Progenitor cell of endocrine pancreas (in vitro differentiated cells): ENCODE measurements at places on chromosomes 1 and 21. TPM values are rescaled to one million over a fixed set of nuclear protein-coding genes. Genes with fewer than 3 reads are reported as not detected.

GRCh38 chr1:11067716-11068599, 8.1 kb upstream of the SRM start:
- H3K27me3 ChIP-seq = no peaks in the 10 kb centered on the region
- H3K36me3 ChIP-seq = peaks cover 39% of the 10 kb centered on the region
- no peak overlapping the region for H3K27ac ChIP-seq
- DNase-seq = no peak

The DPH2 gene
- total RNA-seq = 24.9 and 25.4 TPM in 2 replicates

GRCh38 chr1:246608616-246609376, 42.5 kb downstream of the CNST start:
- H3K4me3 ChIP-seq = no peak overlapping the region
- H3K4me1 ChIP-seq = peaks cover 6% of the 10 kb centered on the region
- no peak for DNase-seq
- H3K27me3 ChIP-seq = no peaks in the 10 kb centered on the region
- peak overlapping the region; percentile 77 for H3K27ac ChIP-seq

- no peak overlapping the region for H3K27ac ChIP-seq
- DNase-seq = no peak
- no peaks in the 10 kb centered on the region for H3K4me1 ChIP-seq
- H3K36me3 ChIP-seq = no peaks in the 10 kb centered on the region
These were observed 180.0 kb downstream of the TNR start for GRCh38 chr1:175563236-175563895.

GRCh38 chr1:114328361-114328904, 174.8 kb upstream of the SYT6 start:
- no peak overlapping the region for H3K4me3 ChIP-seq
- no peak for DNase-seq
- no peaks in the 10 kb centered on the region for H3K36me3 ChIP-seq
- no peaks in the 10 kb centered on the region for H3K4me1 ChIP-seq
- no peak overlapping the region for H3K27ac ChIP-seq
- H3K27me3 ChIP-seq = peaks cover 3% of the 10 kb centered on the region

- no peak for DNase-seq
- peak overlapping the region; percentile 6 for H3K27ac ChIP-seq
- peaks cover 6% of the 10 kb centered on the region for H3K36me3 ChIP-seq
- peaks cover 22% of the 10 kb centered on the region for H3K4me1 ChIP-seq
These were observed 115.3 kb downstream of the NTPCR start for GRCh38 chr1:233065685-233066084.

The ACTN2 gene
- 0.10 TPM in 1 of 2 replicates, not detected in the other for total RNA-seq

- peaks cover 8% of the 10 kb centered on the region for H3K4me1 ChIP-seq
- H3K36me3 ChIP-seq = no peaks in the 10 kb centered on the region
- no peaks in the 10 kb centered on the region for H3K27me3 ChIP-seq
- no peak overlapping the region for H3K27ac ChIP-seq
- no peak for DNase-seq
These were observed 159.0 kb upstream of the ZNHIT6 start for GRCh38 chr1:85867189-85867588.

The PM20D1 gene
- not detected in 2 replicates for total RNA-seq

GRCh38 chr1:166169182-166169581, 2.4 kb upstream of the FAM78B start:
- no peak overlapping the region for H3K4me3 ChIP-seq
- H3K36me3 ChIP-seq = no peaks in the 10 kb centered on the region
- H3K27ac ChIP-seq = no peak overlapping the region
- no peak for DNase-seq
- peaks cover 50% of the 10 kb centered on the region for H3K27me3 ChIP-seq
- H3K4me1 ChIP-seq = peaks cover 13% of the 10 kb centered on the region

- no peaks in the 10 kb centered on the region for H3K4me1 ChIP-seq
- DNase-seq = no peak
- H3K27me3 ChIP-seq = no peaks in the 10 kb centered on the region
- H3K36me3 ChIP-seq = peaks cover 2% of the 10 kb centered on the region
- H3K4me3 ChIP-seq = no peak overlapping the region
These were observed 44.5 kb upstream of the VAMP3 start for GRCh38 chr1:7726623-7727022.

The FAM43B gene
- 0.10 and 0.16 TPM in 2 replicates for total RNA-seq

- DNase-seq = no peak
- H3K27me3 ChIP-seq = peaks cover 3% of the 10 kb centered on the region
- no peak overlapping the region for H3K27ac ChIP-seq
- no peak overlapping the region for H3K4me3 ChIP-seq
- no peaks in the 10 kb centered on the region for H3K4me1 ChIP-seq
These were observed 29.2 kb upstream of the OR2B11 start for GRCh38 chr1:247487057-247487456.

GRCh38 chr1:21783679-21784603, 992 bp upstream of the USP48 start:
- peaks cover 3% of the 10 kb centered on the region for H3K27me3 ChIP-seq
- peak overlapping the region; percentile 89 for H3K4me3 ChIP-seq
- peaks cover 18% of the 10 kb centered on the region for H3K4me1 ChIP-seq
- peaks cover 1% of the 10 kb centered on the region for H3K36me3 ChIP-seq

GRCh38 chr1:178933105-178933561, 62.3 kb upstream of the ANGPTL1 start:
- peaks cover 6% of the 10 kb centered on the region for H3K4me1 ChIP-seq
- no peaks in the 10 kb centered on the region for H3K27me3 ChIP-seq
- no peaks in the 10 kb centered on the region for H3K36me3 ChIP-seq
- DNase-seq = no peak

The LCE1D gene
- not detected in 2 replicates for total RNA-seq

The IPP gene
- 18.6 and 21.0 TPM in 2 replicates for total RNA-seq

The GRHL3 gene
- total RNA-seq = 4.9 and 5.7 TPM in 2 replicates

- H3K36me3 ChIP-seq = peaks cover 6% of the 10 kb centered on the region
- no peaks in the 10 kb centered on the region for H3K4me1 ChIP-seq
- no peak overlapping the region for H3K27ac ChIP-seq
- DNase-seq = no peak
- no peak overlapping the region for H3K4me3 ChIP-seq
These were observed 38.9 kb downstream of the CCDC18 start for GRCh38 chr1:93219443-93219842.
